ENCODE measurements at places on chromosomes 3 and 15.

- DNase-seq: no peak
Observed at GRCh38 chr3:85171976-85172375, 213.2 kb downstream of the CADM2 start.

GRCh38 chr15:88476635-88477060 is 9.1 kb downstream of the MRPS11 start:
- DNase-seq: no peak

GRCh38 chr3:167054926-167055325 is 325.2 kb downstream of the ZBBX start:
- no peak for DNase-seq

DNA sequence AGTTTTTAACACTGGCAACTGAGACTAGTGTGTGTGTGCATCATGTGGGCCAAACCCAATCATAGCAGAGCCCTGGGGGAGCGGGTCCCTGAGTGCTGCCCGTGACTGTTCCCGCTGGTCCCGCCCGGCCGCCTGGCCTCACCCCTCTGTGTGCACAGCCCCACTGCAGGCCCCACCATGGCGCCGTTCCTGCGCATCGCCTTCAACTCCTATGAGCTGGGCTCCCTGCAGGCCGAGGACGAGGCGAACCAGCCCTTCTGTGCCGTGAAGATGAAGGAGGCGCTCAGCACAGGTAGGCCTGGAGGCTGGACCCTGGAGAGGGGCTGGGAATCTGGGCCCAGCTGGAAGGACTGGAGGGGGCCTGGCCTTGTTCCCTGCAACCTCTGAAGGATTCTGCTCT is 17.2 kb downstream of the PRKCD start:
- DNase-seq: no peak

- DNase-seq: no peak
Observed at GRCh38 chr3:197508924-197509775, 46.6 kb downstream of the BDH1 start.

GRCh38 chr3:72892081-72892775 is 4.4 kb downstream of the GXYLT2 start:
- no peak for DNase-seq

GRCh38 chr15:68683026-68683425 is 104.2 kb downstream of the CORO2B start:
- no peak for DNase-seq

DNA sequence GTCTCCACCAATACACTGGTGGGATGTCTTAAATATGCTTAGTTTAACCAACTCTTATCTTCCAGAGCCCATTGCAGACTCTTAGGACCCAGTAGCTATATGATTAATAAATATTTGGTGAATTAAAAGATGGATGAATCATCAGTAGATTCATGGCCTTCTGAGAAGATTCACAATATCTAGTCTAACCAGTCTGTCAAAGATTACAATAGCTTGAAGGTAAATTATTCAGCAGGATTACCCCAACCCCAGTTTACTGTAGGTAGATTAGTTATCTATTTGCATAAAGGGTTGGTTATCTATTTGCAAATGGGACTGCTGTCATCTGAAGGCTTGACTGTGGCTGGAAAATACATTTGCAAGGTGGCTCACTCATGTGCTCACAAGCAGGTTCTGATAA is 239.4 kb upstream of the THRB start:
- no peak for DNase-seq

GRCh38 chr15:69068157-69068556 is 53.7 kb downstream of the NOX5 start:
- no peak for DNase-seq

DNA sequence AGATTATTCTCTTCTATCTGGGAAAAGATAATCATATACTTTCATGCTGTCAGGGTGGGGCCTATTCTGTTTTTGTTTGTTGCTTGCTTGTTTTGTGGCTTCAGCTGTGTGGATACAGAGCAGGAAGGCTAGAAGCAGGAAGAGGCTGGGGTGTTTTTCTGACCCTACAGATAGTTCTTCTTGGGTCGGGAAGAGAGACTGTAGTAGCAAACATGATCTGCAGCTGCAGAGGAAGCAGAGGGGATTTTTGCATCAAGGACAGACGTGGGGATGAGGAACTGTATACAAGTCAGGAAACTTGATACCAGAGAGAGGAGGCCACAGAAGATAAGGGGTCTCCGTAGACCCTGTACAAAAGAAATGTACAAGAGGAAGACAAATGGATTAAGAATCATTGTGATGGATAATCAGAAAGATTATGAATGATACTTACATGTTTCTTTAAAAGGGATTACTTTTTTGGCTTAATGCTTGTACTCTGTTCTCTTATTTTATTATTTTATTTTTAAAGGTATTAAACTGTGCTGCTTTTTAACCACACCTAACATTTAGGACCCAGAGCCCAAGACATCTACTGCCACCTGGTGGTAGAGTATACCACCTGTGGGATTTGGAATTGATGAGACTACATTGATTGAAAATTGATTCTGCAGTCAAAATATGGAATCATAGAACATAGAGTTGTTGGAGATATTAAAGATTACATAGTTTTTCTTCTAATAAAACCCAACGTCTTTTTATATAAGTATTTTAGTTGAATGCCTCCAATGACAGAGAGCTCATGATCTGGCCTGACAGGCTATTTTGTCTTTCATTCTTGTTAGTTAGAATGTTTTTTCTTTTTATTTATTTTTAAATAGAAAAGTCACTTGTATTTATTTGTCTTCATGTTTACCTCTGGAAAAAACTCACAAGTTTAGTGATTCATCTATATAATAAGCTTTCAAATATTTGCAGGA is 87.3 kb upstream of the ROPN1 start:
- DNase-seq: no peak

DNA sequence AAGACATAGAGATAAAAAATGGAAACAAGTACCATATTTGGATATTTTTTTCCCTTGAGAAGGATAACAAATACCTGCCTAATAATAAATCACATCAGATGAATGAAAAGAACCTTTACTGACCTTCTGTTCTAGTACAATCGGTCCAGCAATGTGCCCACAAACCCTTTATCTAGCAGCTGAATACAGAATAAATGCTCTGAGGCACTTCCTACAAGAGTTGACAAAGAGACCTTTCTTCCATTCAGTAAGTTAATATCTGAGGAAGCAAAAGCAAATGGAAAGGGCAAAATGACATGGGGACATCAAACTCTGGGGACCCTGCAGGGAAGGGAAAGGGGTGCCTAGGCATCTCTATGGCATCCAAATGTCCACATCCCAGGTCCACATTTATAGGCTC is 115.8 kb downstream of the NEK10 start:
- DNase-seq: no peak

- DNase-seq: no peak
Observed at GRCh38 chr3:72636969-72637597, 211.2 kb downstream of the SHQ1 start.
